ENCODE measurements at places on chromosomes 1 and 21.

DNA sequence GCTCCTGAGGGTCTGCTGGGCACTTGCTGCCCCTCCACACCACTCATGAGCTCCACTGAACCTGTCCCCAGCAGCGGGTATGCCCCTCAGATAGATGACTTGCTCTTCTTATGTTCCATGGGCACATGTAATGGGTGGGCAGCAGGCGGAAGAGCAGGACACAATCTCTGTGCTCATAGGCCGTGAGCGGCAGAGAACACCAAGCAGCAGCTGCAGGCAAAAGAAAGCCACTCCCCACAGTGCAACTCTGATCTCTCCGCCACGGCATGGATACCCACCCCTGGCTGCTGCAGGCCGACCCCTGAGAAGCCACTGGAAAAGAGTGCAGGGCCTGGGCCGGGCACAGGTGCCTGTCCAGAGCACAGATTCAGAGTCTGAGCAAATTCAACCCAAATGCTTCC, 135.2 kb upstream of the RUNX3 start:
- DNase-seq = no peak

DNA sequence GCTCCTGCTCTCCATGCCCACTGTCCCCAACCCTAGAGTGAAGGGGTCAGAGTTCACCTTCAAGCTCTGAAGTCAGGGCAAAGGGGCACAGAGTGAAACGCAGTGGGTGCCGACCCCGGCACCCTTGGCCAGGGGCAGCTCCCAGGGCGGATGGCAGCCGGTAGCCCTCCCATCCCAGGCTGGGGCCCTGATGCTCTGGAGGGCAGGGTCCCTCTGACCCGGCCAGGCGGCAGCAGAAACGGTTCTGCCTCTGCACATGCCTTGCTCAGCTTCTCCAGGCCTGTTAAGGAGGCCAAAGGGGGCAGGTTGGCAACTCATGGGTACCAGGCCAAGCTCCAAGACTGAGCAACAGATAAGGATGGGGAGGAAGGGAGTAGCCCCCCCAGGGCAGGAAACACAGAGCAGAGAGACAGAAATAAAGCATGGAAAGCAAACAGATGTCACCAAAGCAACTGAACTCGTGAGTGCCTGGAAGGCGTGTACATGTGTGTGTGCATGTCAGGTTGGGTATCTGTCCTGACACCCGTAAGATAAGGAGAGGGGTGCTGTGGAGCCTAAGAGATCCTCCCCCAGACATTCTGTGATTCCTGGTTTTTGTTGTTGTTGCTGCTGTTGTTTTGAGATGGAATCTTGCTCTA, 112.3 kb upstream of the IFFO2 start:
- DNase-seq = no peak

DNA sequence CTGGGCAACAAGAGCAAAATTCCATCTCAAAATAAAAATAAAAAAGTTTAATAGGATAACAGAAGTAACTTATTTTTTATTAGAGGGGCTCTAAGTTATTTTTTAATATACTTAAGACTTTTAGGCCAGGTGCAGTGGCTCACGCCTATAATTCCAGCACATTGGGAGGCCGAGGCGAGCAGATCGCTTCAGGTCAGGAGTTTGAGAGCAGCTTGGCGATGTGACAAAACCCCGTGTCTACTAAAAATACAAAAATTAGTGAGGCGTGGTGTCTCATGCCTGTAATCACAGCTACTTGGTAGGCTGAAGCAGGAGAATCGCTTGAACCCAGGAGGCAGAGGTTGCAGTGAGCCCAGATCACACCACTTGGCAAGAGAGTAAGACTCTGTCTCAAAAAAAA, 180.5 kb upstream of the NR5A2 start:
- no peak for DNase-seq

DNA sequence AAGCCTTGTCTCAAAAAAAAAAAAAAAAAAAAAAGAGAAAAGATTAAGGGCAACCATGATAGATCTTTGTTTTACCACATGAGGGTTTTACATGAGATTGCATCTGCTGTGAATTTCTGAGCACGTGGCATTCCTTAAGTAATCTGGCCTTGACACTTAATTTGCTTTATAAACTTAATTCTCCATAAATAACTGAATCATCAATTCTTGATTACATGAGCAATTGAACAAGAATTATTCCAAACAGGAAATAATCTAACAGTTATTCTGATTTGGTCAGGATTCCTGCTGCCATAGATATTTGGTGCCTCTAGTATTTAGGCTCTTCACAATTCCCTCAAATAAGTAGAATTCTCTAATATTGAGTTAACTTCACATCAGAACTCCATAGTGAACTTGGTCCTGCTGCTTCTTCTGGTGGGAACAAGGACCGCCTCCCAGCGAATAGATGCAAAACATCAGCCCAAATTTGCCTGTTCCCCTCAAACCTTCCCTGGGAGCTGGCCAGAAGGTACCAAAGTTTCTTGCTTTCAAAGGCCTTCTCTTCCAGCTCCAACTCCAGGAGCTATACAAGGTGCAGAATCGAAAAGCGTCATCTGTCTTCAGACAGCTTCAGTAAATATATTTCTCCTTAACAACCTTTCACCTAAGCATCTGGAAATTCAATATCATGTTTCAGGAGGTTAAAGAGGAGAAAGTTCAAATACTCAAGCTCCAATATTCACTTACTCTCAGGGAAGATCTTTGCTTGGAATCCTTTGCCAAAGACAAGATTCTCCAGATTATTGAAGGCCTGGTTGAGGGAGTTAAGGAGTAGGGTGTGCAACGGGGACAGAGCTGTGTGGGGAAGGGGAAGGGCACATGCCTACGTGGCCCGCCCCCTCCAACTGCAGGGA, 1.0 kb downstream of the KRTCAP2 start:
- no peak for DNase-seq

DNA sequence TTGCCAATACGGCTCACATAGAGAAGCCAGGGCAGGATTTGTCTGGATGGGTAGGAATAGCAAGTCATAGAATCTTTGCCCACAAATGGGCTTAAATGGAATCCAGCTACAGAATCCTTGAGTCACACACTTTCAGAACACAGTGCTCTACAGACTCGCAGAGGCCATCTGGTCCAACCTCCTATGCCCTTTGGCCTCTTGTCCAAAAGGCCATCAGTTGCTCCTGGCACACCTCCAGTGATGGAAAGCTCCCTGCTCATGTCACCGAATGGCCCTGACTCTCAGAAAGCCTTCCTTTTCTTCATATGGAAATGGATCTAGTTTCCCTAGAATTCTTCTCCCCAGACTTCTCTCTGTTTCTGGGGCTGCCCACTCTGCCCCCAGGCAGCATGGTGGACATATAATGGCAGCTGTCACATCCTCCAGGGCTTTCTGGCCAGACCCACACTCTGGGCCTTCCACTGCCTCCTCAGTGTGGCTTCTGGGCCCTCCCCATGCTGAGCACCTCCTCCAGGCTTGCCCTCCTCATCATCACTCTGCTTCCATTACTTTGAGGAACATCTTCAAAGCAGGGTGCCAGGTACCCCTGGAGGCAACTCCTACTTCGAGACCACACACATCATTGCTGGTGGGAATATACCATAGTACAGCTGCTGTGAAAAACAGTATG, 33.6 kb upstream of the TRABD2B start:
- DNase-seq = no peak

DNA sequence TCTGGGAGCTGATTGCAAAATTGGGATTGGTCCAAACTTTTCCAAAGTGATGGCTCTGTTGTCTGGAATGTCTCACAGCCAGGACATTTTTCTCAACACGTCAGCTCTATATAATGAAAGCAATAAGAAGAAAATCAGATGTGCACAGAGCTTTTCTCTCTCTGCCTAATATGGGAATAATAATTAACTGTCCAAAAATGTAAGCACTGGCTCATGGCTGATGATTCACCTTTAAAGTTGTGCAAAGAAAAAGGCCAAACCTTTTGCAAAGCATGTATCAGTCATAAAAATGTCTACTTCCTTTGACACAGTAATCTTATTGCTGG, 30.4 kb downstream of the ZNF281 start:
- DNase-seq = peak; percentile 82

DNA sequence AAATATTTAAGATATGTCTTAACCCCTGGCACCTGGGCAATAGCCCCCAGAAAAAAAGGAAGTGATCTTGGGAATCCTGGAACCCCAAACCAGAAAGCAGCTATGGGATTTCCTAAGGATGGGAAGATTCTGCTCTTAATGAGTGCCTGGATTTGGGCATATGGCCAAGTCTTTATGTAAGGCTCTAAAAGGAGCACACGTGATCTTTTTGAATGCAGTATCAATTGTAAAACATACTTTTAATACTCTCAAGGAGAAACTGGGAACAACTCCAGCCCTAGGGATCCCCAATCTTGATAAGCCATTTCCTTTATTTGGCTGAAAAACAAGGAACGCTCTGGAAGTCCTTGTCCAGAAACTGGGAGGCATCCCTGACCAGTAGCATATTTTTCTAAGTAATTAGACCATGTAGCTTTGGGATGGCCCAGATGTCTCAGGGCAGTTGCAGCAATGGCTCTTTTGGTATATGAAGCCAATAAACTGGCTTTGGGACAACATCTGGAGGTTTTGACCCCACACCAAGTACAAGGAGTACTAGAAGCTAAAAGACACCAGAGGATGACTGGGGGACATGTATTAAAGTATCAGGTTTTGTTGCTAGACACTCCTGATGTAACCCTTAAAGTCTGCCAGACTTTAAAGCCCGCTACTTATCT, 80.9 kb upstream of the KIAA0040 start:
- no peak for DNase-seq

- DNase-seq = peak; percentile 87
These were observed 7.2 kb downstream of the ATP1B1 start for GRCh38 chr1:169113613-169114119.

GRCh38 chr1:91499904-91500755, 521 bp upstream of the CDC7 start:
- DNase-seq = no peak

DNA sequence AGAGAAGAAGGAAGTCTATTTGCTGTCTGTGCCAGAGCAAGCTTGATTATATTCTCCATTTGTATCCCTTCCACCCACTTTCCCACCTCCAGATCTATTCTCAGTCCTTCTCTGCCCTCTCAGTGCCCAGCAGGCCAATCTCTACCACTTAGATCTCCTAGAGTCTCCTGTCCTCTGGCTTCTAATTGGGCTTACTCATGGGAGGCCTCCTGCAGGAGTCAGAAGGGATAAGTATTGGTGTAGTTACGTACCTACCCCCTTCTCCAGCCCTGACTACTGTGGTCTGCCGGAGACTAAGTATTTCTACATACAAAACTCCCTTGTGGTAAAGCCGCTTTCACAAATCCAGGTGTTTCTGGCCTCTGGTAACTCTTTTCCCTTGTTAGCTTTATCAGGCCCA, 221.2 kb downstream of the PTGER3 start:
- DNase-seq = no peak

DNA sequence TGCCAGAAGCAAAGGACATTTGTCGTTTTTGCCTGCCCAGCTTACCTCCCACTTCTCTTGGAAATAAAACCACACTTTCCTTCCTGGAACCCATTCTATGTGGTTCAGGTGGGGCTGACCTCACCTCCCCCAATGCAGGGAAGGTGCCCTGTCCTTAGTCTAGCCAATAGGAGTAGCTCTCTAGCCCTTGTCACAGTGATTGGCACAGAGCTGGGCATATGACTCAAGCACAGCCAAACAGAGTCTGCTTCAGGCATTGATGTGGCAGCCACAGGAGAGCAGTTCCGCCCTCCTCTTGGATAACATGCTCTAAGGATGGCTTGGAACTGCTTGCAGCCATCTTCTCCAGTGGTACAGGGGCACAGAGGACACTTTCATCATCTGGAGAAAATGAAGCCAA, 134.0 kb downstream of the LRIG2 start:
- no peak for DNase-seq

DNA sequence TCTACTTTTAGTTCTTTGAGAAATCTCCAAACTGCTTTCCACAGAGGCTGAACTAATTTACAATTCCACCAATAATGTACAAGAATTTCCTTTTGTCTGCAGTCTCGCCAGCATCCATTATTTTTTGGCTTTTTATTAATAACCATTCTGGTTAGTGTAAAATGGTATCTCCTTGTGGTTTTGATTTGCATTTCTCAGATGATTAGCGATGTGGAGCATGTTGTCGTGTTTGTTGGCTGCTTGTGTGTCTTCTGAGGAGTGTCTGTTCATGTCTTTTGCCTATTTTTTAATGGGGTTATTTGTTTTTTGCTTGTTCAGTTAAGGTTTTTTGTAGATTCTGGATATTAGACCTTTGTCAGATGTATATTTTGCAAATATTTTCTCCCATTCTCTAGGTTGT, 131.5 kb downstream of the MAST2 start:
- no peak for DNase-seq

DNA sequence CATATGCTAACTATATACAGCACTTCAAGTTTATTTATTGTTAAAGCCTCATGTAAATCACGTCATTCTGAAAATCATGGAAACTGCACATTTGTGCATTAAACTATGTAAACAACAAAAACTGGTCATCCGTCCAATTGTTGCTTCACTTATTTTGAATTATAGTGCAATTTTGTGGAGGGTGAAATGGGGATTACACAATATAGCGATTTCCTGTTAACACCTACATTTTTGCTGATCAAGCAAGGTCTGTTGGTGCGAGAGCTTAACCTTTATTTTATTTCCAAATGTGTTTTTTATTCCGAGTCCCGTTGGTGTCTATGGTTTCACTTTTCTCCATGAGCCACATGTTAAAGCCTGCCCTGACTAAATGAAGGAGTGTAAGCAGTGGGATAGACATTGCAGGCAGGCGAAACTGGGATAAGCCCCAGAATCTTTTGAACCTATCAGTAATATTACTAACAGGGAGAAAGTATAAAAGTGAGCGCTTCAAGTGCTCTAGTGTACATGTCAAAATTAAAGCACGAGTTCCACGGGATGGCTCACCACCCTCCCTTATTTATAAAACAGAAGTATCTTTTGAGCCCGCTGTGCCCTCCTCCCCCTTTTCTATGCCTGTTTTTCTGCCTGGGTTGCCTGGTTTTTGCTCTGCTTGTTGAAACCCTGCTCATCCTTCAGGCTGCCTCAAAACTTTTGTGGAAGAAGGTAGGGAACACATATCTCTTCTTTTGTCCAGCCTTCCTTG, 120.7 kb downstream of the NFIA start:
- peak; percentile 39 for DNase-seq

- DNase-seq = no peak
These were observed 949 bp downstream of the KRTAP10-1 start for GRCh38 chr21:44539046-44539445.

- DNase-seq = no peak
These were observed 110.8 kb upstream of the ADGRL4 start for GRCh38 chr1:79117376-79117775.

GRCh38 chr1:36225283-36225899, 1.1 kb downstream of the THRAP3 start:
- DNase-seq = no peak

DNA sequence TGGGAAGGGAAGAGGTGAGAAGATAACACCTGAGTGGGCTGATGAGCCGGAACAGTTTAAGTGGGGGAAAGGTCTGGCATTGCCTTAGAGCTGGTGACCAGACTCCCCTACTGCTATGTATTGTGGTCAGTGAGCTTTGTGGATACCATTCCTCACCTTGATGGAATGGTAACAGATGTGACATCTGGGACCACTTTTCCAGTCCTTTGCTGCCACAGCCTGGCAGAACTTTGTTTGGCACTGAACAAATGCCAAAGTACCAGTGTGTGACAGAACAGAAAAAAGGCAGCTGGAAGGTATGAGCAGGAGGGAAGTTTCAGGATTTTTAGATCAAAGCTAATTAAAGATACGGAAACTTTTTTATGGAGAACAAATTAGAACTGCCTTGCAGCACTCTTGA, 6.2 kb downstream of the MED8 start:
- DNase-seq = no peak

All from GM03348 (cell line).